NCI-H446 (cell line): ENCODE measurements at places on chromosomes 4 and X.

DNA sequence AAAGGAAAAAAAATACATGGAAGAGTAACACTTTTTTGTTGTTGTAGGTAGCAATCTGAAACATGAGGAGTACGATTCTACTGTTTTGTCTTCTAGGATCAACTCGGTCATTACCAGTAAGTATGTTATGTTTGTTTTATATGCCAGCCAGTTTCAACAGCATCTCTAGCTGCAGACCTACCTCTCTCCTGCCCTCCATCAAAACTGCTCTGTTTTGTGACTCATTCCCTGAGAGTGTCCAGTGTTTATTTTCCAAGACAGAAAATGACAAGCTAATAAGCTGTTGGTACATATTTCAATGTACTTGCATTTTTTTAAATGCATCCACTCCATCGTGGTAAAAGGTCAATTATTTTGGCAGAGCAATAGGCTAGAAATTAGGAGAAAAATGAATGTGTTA lies 347 bp downstream of the AMTN start:
- DNase-seq: no peak

DNA sequence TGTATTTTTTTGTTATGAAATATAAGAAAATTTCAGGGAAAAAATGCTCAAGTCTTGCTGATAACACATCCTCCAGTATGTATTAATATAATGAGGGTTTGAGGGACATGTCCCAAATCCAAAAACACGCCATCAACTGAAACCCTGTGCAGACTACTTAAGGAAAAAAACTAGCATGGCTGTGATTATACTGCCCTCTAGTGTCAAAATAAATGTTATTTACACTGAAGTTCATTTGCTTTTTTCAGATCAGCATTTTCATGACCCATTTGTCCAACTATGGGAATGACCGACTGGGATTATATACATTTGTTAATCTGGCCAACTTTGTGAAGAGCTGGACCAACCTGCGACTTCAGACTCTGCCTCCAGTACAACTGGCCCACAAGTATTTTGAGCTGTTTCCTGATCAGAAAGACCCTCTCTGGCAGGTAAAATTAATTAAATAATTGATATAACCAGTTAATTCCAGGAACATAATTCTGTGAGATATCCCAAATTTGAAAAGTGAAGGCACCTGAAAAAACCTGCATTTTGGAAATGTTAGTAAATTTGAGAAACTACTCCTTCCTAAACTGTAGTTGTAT lies 128.5 kb downstream of the PRSS12 start:
- peak; percentile 85 for DNase-seq

DNA sequence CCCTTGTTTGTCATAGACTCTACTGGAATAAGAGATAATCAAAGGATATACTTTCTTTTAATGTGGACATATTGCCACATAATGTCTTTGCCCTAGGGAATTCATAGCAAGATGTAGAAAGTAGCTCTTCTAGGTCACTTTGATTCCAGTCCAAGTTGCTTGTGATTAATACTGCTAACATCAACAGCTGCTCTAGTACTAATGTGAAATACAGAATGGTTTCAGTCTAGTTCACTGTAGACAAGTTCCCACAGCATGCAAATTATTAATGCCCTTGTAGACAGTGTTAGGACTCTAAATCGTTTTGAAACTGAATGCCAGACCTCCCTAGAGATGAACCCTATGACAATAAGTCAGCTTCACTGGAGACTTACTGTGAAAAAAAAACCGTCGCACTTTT lies 494.6 kb upstream of the ATOH1 start:
- peak; percentile 11 for DNase-seq

- DNase-seq: no peak
Measured at GRCh38 chr4:135316266-135316779, 1114.7 kb upstream of the PABPC4L start.

GRCh38 chrX:149365061-149365460 lies 140.0 kb downstream of the IDS start:
- no peak for DNase-seq

DNA sequence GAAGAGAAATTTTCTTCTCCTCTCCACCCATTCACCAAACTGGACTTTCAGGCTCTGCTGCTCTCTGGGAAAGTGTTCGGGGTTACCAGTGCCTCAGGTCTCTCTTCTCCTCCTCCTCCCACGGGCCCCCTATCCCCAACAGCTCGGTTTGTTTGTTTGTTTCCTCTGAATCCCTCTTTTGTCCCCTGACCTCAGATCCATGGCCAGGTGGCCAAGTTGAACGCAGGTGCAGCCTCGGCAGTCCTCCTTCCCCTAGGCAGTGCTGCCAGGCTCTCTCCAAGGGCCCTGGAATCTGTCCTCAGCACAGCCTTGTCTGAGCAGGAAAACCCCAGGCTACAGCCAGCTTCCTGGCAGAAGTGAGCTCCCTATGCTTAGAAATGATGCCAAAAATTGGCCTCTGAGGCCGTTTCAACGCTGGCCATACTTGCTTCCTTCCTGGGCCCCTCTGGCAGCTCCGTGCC lies 60.0 kb downstream of the FHDC1 start:
- DNase-seq: peak; percentile 73

GRCh38 chrX:129403974-129404669 lies 119.2 kb downstream of the SMARCA1 start:
- no peak for DNase-seq

DNA sequence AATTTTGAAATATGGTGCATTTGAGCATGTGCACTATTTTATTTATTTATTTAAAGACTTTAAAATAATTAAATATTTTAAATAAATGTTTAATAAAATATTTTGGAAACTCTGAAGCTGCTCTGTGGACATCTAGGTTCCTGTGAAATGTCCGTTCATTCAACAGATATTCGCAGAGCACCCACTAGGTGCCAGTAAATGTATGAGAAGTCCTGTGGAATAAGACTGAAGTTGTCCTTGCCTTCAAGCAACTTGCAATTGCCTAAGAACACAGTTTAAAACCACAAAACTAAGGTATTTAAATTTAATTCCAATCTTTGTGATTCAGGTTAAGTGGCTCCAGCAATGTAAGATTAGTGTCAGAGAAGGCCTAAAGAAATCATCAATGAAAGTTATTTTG lies 306.7 kb downstream of the GBA3 start:
- no peak for DNase-seq

- no peak for DNase-seq
Measured at GRCh38 chr4:2280531-2281300, 18.8 kb upstream of the MXD4 start.

DNA sequence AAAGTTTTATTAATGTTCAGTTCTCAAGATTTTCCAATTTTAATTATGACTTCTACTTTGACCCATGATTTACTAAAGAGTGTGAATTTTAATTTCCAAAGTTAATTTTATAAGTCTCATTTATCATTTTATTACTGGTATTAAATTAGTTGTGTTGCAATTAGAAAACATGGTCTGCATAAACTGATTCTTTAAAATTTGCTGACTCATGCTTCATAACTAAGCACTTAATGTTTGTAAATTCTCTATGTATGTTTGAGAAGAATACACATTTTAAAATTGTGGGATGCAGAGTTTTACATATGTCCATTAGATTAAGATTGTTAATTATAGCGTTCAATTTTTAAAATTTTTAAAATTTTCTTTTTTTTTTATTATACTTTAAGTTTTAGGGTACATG lies 20.2 kb upstream of the UCHL1 start:
- no peak for DNase-seq

DNA sequence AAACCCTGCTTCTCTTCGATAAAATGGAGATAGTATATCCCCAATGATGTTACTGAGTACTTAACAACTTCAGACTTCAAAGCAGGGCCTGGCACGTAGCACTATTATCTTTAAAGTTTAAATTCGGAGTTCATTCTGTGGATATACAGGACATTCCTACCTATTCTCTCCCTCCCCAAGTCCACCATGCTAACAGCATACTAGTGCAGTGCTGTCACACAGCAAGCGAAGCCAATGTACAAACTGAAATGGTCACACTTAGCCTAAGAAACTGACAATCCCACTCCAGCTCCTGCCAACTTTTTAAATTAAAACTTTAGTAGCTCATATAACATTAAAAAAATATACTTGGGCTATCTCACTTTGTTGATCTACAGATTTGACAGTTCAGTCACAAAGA lies 1.2 kb upstream of the DNAJB14 start:
- no peak for DNase-seq

- no peak for DNase-seq
Measured at GRCh38 chr4:52366621-52367020, 292.5 kb downstream of the USP46 start.

DNA sequence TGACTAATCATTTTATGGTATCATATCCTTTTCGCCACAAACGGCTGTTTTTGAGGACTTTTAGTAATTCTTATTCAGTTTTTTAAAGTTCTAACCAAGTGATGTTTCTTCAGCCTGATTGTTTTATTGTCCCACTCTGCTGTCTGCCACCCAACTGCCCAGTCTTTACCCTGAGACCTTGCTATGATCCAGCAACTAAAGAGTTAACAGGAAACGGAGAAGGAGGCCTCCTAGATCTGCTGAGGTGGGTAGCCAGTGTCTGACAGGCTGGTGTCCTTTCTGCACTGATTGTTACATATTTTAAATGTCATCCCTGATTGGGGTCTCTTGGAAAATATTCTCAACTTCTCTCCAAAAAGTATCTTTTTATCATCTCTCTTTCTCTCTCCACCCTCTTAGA lies 7.9 kb upstream of the TMEM150C start:
- no peak for DNase-seq

DNA sequence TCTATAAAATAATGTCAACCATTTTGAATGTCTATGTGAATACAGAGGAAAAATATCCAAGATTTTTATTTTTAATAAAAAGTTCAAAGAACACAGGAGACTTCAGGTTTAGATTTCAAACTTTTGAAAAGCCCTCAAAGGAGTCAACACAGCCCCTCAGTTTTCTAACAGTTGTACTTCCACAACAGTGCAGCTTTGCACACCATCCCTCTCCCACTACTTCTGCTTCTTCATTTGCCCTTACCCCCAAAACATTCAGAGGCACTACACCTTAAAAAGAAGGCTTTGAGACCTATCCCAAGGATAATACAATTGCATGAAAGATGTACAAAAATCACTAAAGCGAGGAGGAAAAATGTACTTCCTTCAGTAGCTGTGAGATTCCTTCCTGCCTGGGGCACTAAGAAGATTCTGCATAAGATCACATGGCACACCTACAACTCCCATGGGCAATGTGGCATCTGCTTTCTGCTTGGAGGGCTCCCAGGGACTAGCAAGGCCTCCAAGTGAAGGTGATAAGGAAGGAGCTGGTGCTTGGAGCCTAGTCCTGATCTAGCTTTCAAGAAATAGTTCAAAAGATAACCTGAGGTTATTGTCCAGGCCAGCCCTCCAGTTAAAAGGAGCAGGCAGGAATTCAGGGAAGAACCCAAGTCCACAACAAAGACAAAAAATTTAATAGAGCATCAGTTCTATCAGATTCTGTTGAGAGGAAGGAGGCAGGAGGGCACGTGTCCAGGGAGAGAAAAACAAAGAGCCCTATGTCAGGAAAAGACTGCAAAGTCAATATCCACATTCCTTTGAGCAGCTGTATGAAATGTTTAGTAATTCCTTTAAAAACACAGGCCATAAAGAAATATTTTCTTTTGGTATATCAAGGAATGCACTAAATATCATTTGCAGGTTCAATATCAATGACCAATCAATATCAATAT lies 19.1 kb downstream of the ARAP2 start:
- peak; percentile 33 for DNase-seq

DNA sequence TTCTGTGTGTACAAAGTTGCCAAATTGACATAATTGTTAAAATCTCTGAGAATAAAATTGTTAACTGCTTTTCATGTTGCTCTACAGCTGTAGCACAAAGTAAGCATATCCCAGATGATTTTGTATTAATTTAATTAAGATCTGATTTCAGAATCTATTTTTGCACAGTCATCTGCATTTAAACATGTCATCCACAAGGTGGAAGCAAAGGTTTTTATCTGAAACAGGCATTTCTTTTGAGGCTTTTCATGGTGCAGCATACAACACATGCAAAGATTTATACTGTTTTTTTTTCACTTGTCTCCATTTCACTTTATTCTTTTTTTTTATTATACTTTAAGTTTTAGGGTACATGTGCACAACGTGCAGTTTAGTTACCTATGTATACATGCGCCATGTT lies 51.2 kb downstream of the GC start:
- no peak for DNase-seq

GRCh38 chr4:682490-683172 lies 6.3 kb downstream of the SLC49A3 start:
- DNase-seq: no peak

- no peak for DNase-seq
Measured at GRCh38 chr4:20271950-20272349, 20.2 kb downstream of the SLIT2 start.

- DNase-seq: no peak
Measured at GRCh38 chrX:112844250-112844649, 3.6 kb upstream of the AMOT start.

DNA sequence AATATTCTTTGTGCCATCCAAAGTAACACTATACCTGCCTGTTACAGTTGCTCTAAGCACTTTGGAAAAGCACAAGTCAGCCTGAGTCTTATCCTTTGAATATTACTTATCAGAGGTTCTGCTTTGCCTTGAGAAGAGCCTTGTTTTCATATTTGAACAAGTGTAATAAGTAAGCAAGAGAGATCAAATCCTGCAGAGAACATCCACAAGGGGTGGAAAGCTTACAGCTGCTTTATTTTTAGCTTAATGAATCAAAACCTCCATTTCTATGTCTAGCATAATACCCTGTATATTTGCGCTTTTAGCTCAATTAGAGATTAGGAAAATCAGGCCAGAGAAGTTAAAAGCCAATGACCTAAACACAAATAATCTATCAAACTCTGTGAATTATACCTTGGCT lies 139.8 kb downstream of the CDS1 start:
- no peak for DNase-seq

DNA sequence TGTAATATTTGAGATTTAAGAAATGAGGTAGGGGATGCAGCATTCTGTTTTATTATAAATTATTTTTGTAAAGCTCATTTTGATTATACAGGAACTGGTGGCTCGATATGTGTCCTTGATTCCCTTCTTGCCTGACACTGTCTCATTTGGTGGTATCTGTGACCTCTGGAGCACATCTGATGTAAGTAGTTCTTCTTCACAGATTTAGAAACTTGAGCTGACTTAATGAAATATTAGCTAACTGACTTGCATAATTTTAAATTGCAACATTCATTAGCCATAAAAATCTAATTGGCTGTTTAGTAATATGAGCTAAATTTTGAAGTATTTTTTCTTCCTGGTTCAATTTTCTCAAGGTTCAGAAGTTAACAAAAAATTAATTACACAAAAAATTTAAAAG lies 69.1 kb downstream of the FBXL5 start:
- no peak for DNase-seq

GRCh38 chr4:100872811-100873210 lies 355.0 kb upstream of the EMCN start:
- no peak for DNase-seq

- no peak for DNase-seq
Measured at GRCh38 chr4:1684506-1685234, 557 bp upstream of the FAM53A start.

DNA sequence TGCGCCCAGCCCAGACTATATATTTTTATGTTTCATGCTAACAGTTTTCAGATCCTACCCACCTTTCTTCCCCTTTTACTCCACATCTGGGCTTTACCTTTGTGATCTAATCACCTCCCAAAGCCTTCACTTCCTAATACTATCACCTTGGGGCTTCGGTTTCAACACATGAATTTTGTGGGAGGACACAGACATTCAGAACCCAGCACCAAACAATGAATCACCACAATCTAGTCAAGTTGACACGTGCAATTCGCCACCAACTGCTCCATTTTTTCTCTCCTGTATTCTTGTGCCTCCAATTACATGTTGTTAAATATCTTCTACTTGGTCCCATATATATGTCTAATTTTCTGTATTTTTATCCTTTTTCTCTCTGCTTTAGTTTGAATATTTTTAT lies 41.8 kb upstream of the STX18 start:
- no peak for DNase-seq
